ENCODE measurements at places on chromosomes 2 and 18.

GRCh38 chr2:226483143-226483542 is 316.5 kb downstream of the IRS1 start:
- no peak for DNase-seq

DNA sequence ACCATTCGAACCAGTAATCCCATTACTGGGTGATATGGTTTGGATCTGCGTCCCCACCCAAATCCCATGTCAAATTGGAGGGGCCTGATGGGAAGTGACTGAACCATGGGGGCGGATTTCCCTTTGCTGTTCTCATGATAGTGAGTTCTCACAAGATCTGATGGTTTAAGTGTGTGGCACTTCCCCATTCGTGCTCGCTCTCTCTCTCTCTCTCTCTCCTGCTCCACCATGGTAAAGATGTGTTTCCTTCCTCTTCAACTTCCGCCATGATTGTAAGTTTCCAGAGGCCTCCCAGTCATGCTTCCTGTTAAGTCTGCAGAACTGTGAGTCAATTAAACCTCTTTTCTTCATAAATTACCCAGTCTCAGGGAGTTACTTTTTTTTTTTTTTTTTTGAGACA is 62.6 kb downstream of the NBAS start:
- DNase-seq: no peak

DNA sequence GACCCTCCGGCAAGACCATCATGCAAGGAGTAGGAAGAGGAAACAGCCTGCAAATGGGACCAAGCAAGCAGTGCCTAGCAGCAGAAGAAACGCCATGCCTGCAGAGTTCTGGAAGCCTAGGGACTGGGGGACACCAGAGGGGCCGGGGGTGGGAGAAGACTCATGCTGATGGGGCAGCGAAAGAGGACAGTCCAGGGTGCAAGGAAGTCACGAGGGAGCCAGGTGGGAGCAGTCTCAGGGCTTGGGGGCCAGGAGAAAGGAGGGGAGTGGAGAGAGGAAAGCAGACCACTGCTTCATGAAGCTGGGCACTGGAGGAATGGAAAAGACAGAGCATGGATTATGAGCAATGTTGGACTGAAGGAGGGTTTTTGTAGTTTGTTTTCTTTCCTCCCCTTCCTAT is 119.4 kb upstream of the CAPN13 start:
- DNase-seq: no peak

GRCh38 chr2:216031960-216032689 is 18.8 kb upstream of the MREG start:
- peak; percentile 4 for DNase-seq

DNA sequence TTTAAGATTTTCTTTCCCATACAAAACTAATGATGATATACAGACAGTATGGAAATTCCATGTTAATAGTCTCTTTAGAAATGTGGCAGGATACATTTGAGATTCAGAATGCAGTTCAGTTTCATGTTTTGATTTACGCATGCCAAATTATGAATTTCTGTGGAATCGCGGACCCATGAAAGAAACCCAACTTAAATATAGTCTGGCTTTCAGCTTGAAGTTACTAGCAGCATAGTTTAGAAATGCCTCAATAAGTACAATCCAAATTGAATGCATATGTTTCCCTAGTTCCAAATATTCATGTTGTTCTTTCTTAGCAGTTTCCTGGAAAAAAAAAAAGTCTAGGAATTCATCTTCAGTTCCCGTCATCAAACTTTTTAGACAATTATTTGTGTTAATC is 164.1 kb upstream of the RASGRP3 start:
- no peak for DNase-seq

- DNase-seq: no peak
Observed at GRCh38 chr2:100886085-100886484, 66.1 kb downstream of the NPAS2 start.

GRCh38 chr2:154698721-154699574 is 453 bp downstream of the KCNJ3 start:
- peak; percentile 21 for DNase-seq

GRCh38 chr18:55552526-55553189 is 35.3 kb downstream of the TCF4 start:
- DNase-seq: no peak

DNA sequence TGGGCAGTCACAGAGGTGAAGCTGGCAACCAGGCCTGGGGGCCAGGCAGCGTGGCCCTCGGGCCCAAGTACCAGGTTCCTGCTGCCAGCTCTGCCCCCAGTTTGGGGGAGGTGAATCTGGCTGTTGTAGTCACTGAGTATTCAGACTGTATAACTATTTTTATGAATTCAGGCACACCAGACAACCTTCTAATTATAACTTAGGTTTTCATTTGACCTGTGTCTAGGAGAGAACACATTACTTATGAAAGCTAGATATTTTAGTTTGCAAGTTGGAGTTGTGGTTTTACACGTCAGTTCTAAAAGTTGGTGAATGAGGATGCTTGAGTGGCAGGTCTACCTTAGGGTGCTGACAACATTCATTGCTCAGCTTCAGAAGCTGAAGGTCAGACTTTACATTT is 71.7 kb downstream of the LIMS1 start:
- DNase-seq: no peak

GRCh38 chr2:21772624-21773023 is 648.9 kb downstream of the TDRD15 start:
- no peak for DNase-seq

GRCh38 chr2:76448956-76449355 is 738.2 kb upstream of the GCFC2 start:
- DNase-seq: no peak

- no peak for DNase-seq
Observed at GRCh38 chr2:119837759-119838158, 78.0 kb downstream of the PTPN4 start.

DNA sequence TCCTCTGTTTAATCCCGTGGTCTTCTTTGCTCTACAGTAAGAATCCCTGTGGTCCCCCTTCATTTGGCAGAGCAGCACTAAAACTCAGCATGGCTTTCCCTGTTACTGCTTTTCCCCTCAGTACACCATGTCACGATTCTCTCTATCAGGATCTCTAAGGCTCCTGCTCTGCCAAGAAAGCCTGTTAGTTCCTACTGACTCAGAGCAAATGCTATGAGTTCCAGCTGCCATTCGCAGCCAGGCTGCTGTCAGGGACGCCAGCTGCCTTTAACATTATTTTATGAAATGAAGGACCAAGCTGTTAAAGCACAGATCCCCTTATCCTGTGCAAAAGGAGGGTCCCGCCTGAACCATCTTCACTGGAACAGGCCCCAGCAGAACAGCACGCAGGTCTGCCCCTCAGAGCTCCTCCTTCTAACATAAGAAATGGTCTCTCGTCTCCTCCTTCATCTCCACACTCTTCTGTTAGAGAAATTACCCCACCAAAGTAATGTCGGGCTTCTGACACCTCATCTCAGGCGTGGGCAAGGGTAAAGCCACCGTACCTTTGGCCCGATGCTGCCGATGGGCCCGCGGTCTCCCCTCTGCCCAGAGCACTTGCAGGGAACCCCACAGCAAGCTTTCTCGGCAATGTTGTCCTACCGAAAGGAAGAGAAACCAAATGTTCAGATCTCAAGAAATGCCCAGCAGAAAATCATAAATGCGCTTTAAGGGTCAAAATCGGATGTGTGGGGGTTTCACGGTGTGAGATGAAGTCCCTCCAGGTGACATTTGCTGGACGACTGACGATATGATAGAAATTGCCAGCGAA is 52.6 kb downstream of the COL6A3 start:
- DNase-seq: no peak

DNA sequence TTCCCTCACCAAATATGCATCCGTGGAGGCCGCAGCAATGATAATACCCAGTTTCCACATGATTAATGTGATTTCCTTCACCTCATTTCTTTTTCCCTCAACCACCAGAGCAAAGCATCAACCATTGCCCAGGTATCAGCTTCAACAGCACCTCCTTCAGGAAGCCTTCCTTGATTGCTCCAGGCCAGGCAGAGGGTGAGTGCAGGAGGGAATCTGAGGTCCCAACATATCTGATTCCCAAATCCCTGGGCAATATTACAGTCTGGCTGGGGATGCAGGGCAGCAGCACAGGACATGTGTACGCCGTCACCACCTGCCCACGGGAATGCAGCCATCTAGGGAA is 142.4 kb upstream of the MYCN start:
- DNase-seq: no peak

GRCh38 chr18:23071285-23071684 is 64.0 kb upstream of the CABLES1 start:
- peak; percentile 86 for DNase-seq

GRCh38 chr18:29259838-29260237 is 1082.9 kb upstream of the CDH2 start:
- DNase-seq: no peak

- DNase-seq: no peak
Observed at GRCh38 chr2:32652555-32653209, 24.8 kb downstream of the TTC27 start.

GRCh38 chr18:2304378-2305175 is 266.7 kb downstream of the METTL4 start:
- no peak for DNase-seq

DNA sequence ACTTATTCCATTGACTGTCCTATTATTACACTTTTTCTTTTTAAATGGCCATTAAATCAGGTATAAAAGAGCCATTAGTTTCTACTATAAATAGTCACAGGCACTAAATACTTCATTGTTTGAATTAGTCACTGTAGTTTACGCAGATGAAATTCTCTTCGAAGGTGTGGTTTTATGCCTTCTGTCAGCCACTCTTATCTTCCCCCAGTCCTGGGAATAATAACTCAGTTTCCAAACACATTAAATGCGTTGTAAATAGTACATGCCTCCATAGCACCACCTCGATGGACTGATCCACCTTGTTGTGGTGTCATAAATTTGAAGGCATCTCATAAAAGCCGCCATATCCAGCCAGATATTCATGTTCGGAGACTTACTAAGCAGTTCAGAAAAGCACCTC is 72.1 kb upstream of the PARD3B start:
- DNase-seq: no peak

GRCh38 chr2:24259316-24259715 is 84.5 kb downstream of the FAM228A start:
- no peak for DNase-seq

DNA sequence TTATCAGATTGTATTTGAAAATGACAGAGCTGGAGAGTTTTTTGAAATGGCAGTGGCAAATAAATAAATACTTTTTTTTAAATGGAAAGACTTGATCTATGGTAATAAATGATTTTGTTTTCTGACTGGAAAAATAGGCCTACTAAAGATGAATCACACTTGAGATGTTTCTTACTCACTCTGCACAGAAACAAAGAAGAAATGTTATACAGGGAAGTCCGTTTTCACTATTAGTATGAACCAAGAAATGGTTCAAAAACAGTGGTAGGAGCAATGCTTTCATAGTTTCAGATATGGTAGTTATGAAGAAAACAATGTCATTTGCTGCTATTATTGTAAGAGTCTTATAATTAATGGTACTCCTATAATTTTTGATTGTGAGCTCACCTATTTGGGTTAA is 30.9 kb downstream of the CD28 start:
- DNase-seq: no peak

DNA sequence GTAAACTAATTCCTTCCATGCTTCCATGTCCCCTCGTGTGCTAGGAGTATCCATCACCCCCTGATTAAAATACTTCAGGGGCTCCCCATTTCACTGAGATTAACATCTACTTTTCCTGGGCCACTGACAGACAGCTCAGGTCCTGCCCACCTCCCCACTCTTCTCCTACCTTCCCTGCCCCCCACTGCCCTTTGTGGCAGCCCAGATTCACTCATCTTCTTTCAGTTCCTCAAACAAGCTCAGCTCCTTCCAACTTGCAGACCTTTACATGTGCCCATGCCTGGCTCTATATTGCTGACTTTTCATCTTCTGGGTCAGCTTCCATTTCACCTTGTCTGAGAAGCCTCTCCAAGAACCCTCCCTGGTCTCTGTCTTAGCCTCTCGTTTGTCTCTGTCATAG is 12.0 kb downstream of the RUFY4 start:
- DNase-seq: no peak

DNA sequence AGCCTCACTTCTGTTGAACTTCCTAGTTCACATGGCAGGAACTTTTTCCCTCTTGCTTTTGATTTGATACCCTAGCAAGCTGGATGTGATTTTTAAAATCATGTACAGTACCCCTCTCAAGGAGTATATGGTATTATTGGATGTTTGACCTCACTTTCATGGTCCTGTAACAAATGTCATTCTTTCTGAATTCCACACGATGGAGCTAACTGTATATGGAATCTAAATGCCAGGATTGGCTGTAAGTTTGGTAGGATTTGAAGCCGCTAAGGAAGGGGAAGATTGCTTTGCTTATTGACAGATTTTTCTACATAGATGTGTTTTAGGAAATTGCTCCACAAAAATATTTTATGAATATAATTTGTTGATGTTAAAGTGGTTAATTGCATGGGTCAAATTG is 18.3 kb downstream of the MAIP1 start:
- DNase-seq: peak; percentile 18

GRCh38 chr18:62997076-62997475 is 281.7 kb downstream of the PHLPP1 start:
- no peak for DNase-seq

DNA sequence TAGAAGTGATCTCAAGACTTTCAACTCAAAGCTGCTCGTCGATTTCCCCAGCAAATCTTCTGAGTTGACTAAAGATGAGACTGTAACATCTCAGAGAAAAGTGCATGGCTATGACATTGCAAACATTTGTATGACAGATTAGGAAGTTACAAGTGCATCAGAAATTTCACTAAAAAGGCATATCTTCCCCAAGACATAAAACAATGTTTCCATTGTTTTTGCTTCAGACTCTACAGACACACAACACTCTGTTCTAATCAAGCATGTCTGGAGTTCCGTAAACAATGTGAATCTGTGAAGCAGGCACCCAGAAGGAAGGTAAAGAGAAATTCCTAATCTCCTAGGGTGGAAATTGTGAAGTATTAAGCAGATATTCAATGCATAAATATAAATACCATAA is 144.6 kb upstream of the LYPD1 start:
- DNase-seq: no peak

GRCh38 chr2:238046725-238047270 is 14.0 kb upstream of the SCLY start:
- DNase-seq: no peak

DNA sequence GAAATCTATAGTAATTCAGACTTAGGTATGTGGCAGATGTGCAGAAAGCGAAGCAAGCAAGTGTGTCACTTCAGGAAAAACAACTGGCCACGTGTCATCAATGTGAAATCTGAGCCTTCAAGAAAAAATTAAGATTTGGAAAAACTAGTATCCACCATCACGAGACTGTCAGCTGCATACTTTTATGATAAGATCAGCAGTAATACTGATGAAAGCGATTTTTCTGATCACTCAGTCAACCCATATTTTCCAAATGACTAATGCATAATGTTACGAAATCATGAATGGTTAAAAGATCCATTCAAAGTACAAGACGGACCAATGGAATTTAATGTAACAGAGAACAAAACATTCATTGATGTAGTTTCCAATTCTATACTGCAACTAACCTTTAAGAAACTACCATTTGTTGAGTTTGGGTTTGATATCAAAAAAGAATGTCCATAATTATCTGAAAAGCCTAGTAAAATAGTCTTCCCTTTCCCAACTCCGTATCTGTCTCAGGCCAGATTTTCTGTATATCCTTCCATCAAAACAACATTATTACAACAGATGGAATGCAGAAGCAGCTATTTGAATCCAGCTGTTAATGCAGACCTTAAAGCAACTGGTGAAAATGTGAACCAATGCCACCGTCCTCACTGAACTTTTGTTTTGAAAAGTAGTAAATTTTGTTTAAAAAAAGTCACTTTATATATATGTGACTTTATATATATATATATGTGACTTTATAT is 17.0 kb upstream of the BCL2 start:
- DNase-seq: no peak

Measured in hematopoietic multipotent progenitor cell (in vitro differentiated cells).